Stimulated activated CD4-positive, alpha-beta T cell treated with anti-CD3 and anti-CD28 coated beads, Interleukin-1b, Interleukin-23, amount 100 ng/mL, for 1 hour (primary cell): ENCODE measurements at places on chromosomes 6 and 20.

GRCh38 chr20:47173596-47174216 lies 182.8 kb downstream of the ZMYND8 start:
- no peak for DNase-seq

GRCh38 chr6:79416931-79417330 lies 120.3 kb downstream of the LCA5 start:
- DNase-seq: no peak

GRCh38 chr6:91213229-91213901 lies 626.5 kb upstream of the MAP3K7 start:
- no peak for DNase-seq

- DNase-seq: no peak
Measured at GRCh38 chr20:19688031-19688806, 69.8 kb upstream of the RIN2 start.

GRCh38 chr6:138914701-138915100 lies 73.4 kb downstream of the REPS1 start:
- DNase-seq: no peak
